ENCODE measurements at places on chromosomes 3 and 15.

DNA sequence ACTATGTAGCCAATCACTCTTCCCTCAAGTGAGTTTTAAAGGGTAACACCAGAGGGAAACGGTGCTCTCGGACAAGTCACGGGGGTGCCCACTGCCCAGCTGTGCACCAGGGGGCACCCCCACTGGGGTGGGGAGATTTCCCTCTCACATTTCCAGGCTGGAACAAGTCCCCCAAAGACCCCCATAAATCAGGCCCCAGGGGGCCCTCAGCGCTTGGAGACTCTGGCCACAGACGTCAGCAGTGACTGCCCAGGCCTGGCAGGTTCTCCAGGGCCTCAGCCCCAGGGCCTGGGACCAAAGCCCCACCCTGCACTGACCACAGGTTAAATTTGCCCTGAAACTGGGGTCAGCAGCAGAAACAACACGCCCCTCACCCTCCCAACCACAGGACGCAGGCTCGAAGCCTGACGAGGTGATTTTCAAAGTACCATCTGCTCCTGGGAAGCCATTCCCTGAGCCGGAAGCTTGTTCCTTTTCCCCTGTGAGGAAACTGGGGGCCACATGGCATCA, 17.0 kb downstream of the XXYLT1 start:
- H3K27me3 ChIP-seq: no peaks in the 10 kb centered on the region
- no peak for DNase-seq
- H3K27ac ChIP-seq: no peak overlapping the region
- no peaks in the 10 kb centered on the region for H3K36me3 ChIP-seq

DNA sequence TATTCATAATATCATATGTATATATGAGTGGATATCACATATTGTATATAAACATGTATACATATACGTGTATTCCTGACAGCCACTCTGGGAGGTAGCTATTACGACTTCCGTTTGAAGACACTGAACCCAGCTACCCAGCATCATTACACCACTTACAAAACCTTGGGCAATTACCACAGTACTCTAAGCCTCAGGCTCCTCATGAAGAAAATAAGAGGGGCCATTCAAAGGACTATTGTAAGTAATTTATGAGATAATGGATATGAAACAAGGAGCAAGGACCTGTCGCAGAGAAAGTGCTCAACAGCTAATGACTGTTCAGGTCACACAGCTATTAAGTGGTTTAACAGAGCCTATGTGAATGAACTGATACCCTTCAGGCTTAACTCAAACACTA, 52.4 kb downstream of the KCNMB2 start:
- no peak for DNase-seq
- H3K4me3 ChIP-seq: no peak overlapping the region
- no peaks in the 10 kb centered on the region for H3K27me3 ChIP-seq
- H3K27ac ChIP-seq: no peak overlapping the region

DNA sequence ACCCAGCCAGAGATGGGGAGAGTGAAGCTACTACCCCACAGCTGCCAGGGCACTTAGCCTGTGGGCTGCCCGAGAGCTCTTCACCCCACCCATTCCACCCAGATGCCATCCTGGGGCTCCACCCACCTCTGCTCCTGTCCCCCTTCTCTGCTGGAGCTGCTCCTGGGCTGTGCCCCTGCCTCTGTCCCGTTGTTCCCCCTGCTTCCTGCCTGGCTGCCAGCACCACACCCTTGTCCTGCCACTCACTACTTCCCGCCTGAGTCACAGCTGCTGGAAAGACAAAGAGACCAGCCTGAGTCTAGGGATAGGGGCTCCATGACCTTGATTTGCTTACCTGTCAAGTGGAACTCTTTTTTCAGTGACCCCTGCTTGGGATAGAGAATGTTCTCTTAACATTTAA, 12.4 kb downstream of the GNAI2 start:
- H3K4me1 ChIP-seq: peaks cover 83% of the 10 kb centered on the region
- peak overlapping the region; percentile 76 for H3K27ac ChIP-seq
- DNase-seq: no peak
- H3K27me3 ChIP-seq: no peaks in the 10 kb centered on the region
- H3K36me3 ChIP-seq: peaks cover 39% of the 10 kb centered on the region
- no peak overlapping the region for H3K4me3 ChIP-seq

GRCh38 chr3:113092746-113093145, 102.0 kb downstream of the GTPBP8 start:
- no peak overlapping the region for H3K27ac ChIP-seq
- no peak overlapping the region for H3K4me3 ChIP-seq
- DNase-seq: no peak
- H3K36me3 ChIP-seq: no peaks in the 10 kb centered on the region

DNA sequence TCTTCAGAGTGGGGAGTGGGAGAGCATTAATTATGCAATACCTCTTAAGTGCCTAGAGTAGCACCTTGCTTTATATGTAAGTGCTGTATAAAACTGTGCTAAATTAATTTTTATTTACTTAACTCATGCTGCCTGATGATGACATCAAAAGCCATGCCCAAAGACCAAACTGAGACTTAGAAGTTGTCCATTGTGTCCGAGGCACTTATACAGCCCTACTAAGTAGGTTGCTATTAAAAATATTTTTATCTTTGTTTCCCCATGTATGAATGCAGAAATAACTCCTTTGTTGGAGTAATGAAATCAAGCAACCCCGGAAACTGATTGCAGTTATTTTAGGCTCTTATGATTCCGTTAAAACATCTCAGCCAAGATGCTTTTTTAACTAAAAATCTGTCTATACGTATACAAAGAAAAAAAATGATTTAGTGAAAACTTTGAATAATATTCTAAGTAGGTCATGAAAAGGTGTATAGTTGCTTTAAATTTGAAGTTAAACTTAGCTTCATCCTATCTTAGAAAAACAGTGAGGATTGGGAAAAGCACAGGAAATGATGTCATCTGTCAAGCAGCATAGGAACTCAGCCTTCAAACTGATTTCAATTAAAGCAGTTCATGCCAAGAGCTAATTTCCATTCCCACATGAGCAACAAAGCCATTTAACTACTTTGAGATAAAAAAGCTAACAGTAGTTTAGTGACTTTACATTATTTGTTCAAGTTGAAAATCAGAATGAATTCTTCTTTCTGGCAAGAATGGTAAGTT, 43.0 kb downstream of the FBN1 start:
- no peaks in the 10 kb centered on the region for H3K4me1 ChIP-seq
- no peak for DNase-seq
- H3K36me3 ChIP-seq: no peaks in the 10 kb centered on the region
- H3K4me3 ChIP-seq: no peak overlapping the region

DNA sequence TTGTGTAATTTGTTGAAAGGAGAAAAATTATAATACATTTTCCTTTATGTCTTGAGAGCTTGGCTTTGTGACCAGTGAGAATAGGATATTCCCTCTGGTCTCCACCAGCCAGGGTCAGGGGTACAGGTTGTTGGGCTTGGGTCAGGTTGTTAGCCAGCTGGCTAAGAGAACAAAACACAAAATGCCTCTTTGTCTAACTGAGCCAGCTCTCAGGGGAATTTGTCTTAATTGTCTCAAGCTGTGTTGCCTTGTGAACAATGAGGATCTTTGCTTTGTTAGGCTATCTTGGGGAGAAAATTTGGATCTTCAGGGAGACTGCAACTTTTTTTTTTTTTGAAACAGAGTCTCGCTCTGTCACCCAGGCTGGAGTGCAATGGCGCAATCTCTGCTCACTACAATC, 17.7 kb upstream of the GK5 start:
- no peaks in the 10 kb centered on the region for H3K36me3 ChIP-seq
- H3K27me3 ChIP-seq: no peaks in the 10 kb centered on the region

- peaks cover 70% of the 10 kb centered on the region for H3K4me1 ChIP-seq
- H3K4me3 ChIP-seq: no peak overlapping the region
Measured at GRCh38 chr15:68284616-68285258, 7.2 kb downstream of the FEM1B start.

- no peak overlapping the region for H3K27ac ChIP-seq
- H3K36me3 ChIP-seq: no peaks in the 10 kb centered on the region
- no peak overlapping the region for H3K4me3 ChIP-seq
- no peak for DNase-seq
- no peaks in the 10 kb centered on the region for H3K4me1 ChIP-seq
- H3K27me3 ChIP-seq: no peaks in the 10 kb centered on the region
Measured at GRCh38 chr3:51375136-51375535, 10.0 kb upstream of the MANF start.

DNA sequence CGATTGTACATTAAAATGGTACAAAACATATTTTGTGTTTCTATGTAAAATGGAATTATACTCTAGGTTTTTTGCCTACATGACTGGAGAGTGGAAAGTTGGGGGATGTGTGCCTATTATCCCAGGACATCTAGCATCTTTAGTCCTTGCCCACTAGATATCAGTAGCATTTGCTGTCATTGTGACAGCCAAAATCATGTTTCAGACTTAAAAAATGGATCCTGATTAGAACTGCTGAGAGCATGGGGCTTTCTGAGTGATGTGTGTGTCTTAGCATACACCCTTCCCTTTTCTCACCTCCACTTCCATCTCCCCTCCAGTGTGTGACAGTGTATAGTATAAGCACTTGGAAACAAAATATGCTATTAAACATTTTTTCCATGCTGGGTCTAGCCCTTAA, 13.3 kb downstream of the ARMC8 start:
- H3K27me3 ChIP-seq: no peaks in the 10 kb centered on the region
- H3K4me1 ChIP-seq: peaks cover 25% of the 10 kb centered on the region
- DNase-seq: no peak
- H3K27ac ChIP-seq: no peak overlapping the region
- H3K4me3 ChIP-seq: no peak overlapping the region

Data from CD4-positive, alpha-beta memory T cell (primary cell).